ENCODE measurements at places on chromosomes 16 and 17.

- no peak for DNase-seq
Measured at GRCh38 chr16:8948069-8948593, 15.6 kb downstream of the USP7 start.

- no peak for DNase-seq
Measured at GRCh38 chr17:56988901-56989572, 11.1 kb downstream of the SCPEP1 start.

DNA sequence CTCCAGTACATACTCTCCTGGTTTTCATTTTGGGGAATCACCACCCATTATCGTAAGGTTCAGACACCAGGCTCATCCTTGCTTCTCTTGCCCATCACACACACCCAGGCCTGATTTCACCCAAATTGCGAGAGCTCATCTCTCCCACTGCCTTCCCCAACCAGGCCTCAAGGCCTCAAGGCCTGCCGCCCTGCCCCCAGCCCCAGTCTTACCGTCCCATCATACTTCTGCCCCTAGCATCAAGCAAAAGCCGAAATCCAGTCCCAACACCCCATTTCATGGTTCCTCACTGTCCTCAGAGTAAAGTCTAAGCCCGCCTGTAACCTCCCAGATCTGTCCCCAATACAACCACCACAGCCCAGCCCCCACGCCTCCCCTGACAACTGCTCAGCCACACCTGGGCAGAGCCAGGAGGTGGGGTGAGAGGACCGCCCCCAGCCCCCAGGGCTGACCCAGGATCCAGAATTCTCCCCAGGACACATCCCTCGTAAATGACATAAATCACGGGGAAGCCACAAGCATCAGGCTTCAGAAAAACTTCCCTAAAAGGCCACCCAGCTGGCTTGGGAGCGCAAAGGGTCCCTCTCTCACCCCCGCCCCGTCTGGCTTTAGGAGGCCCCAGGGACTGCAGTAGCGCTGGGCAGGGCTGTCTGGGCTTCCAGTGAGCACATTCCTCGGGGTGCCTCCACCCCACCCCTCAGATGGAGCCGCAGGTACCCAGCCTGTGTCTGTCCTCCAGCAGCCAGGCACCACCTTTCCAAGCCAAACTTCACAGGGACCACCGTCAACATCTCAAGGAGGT is 9.6 kb upstream of the P2RX1 start:
- no peak for DNase-seq

- DNase-seq, result no peak
Measured at GRCh38 chr17:74715144-74715543, 2.4 kb upstream of the CD300LF start.

DNA sequence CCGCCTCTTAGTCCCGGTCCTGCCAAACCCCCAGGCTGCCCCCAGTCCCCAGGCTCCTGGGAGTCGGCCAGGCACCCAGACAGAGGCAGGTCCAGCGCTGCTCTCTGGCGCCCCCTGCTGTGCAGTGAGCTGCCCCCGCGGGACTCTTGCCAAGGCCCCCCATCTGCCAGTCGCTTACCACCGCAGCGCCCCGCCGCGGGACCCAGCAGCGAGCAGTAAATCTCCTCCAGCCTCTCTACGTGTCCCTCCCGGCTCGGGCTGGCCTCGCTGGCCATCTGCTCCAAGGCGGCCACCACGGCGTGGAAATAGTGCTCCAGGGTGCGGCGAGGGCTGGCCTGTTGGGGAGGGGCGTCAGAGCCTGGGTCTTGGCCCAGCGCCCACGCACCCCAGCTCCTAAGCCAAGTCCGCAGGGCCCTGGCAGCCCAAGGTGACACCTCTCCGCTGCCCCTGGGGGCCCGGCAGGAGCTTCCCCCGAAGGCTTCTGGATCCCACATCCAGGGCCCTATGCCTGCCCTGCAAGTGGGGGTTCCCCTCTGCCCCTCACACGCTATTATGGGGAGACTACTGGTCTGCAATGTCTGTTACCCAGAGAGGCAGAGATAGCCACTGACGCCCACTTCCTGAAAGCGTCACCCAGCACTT is 33.7 kb upstream of the MFSD6L start:
- DNase-seq, result peak; percentile 32

- DNase-seq, result no peak
Measured at GRCh38 chr16:47613251-47613650, 152.1 kb downstream of the PHKB start.

GRCh38 chr16:86319585-86320236 is 190.6 kb upstream of the FOXF1 start:
- no peak for DNase-seq
